ENCODE measurements at places on chromosomes 1 and 21.

DNA sequence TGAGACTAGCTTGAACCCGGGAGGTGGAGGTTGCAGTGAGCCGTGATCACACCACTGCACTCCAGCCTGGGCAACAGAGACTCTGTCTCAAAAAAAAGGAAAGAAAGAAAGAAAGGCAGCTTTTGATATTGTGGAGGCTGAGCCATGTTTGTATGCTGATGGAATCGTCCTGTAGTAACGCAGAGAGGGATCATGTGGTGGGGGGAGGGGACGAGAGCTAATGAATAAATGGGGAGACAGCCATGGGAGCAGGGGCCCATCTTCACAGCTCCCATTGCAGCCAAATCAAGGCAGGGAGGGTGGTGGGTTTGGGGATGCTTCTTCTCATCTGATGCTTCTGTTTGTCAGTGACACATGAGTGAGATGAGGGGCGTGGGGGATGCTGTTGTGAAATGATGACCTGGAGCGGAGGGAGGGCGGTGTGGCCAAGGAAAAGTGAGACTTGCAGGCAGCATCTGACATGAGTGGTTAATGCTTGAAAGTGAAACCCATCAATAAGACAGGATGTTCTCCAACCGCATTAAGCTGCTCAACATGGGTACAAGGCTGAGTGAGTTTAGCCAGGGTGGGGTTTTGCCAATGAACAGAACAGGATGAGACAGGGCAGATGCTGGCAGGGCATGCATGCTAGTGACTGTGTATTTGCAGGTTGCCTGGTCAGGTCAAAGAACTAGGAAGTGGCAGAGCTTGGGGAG lies 16.7 kb downstream of the SPATA21 start:
- DNase-seq, result peak; percentile 17

DNA sequence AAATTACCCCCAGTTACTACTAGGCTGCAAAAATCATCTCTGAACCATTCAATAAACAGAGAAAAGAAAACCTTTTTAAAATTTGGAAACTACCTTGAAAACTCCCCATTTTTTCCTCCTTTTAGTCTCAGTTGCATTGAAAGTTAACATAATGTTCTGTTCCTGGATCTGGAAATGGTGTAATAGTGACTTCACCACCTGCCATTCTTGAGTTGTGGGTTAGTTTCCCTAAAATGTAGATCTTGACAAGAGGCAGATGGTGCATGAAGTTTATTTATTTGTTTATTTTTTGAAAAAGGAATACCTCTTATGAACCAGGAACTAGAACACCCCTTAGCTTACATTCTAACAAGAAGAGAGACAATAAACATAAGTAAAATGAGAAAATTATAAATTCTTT lies 72.8 kb downstream of the ATF6 start:
- DNase-seq, result no peak

DNA sequence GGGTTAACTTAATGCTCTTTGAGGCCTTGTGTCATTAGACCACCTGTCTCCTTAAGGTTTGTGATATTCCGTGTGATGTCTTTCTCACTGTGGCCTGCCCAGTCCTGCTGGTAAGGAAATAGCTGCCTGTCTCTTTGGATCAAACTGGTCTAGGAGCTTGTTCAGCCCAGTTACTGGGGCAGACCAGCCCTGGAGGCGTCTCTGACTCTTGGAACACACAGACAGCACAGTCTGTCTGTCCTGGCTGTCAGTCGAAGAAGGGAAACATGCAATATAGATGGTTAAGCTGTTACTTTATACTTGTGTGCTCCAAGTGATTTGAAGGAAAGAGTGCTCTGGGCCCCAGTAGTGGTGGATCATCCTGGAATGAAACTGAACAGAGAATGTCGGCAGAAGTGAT lies 20.4 kb downstream of the PBX1 start:
- DNase-seq, result no peak

GRCh38 chr1:166080277-166080966 lies 86.4 kb downstream of the FAM78B start:
- DNase-seq, result no peak

DNA sequence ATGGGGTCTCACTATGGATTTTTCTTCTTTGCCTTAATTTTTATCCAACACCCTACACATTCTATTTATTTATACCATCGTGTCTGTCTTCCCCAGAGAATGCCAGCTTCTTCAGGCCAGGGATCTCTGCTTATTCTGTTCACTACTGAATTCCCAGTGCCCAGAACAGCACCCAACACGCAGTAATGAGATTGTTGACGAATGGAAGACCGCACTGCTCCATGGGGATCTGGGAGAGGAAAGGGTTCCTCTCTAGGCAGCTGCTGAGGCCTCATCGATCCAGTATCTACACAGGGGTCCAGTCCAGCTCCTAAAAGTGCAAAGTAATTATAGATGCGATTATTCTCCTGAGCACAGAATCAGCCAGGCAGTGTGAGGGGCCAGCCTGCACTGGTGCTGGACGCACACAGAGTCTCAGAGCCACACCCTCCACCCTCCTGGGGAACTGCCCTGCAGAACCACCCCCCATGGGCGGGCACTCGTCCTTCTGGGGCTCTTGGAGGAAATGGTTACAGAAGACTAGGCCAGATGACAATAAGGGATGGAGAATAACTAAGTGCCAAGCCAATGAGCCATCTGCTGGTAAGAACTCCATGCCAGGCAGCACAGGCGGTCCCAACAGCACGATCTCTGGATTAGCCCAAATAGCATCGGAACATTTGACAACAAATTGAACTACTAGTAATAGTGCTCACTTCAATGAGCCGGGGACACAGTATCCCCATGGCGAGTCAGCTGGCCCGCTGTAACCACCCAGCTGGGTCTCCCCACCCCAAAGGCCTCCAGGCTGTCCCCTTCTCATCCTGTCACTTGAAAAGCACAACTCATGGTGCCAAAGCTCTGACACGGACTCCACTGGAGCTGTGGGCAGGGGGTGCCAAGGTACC lies 1.7 kb upstream of the PDE9A start:
- DNase-seq, result no peak

- DNase-seq, result no peak
Observed at GRCh38 chr1:90621986-90622385, 95.1 kb downstream of the BARHL2 start.

DNA sequence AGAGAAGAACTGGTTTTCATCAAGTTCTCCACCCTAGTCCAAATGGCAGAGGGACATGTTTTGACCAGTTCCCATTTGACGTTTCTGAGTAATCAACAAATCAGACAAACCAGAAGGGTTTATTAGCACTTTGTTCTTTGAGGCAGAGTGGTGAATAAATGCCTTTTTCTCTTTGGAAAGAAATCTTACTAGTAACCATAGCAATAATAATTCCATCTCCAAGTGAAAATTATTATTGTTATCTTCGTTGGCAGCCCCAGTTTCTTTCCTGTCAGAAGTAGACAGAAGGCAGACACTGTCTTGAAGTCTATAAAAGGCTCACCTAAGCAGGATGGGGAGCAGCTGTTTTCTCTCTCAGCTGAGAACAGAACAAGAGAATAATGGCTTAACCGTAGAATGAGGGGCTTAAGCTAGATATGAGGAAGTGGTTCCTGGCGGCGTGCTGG lies 391.6 kb downstream of the PBX1 start:
- no peak for DNase-seq

GRCh38 chr1:218661411-218661810 lies 316.3 kb downstream of the TGFB2 start:
- DNase-seq, result no peak

DNA sequence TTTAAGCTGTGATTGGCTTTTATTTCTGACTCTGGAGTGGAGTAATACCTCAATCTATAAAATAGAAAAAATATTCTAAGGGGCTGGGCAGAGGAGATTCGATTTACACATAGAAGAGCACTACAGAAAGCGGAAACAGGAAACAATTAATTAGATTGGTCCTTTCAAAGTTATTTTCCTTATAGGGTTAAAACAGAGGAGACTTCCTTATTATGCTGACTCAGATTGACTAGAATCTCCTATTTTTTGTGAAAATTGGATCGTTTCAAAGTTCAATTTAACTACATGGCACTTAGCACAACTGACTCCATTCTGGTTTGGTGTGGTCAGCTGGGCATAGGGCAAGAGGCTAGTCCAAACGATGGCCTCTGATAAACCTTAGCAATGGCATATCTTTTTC lies 48.3 kb upstream of the NCAM2 start:
- no peak for DNase-seq

DNA sequence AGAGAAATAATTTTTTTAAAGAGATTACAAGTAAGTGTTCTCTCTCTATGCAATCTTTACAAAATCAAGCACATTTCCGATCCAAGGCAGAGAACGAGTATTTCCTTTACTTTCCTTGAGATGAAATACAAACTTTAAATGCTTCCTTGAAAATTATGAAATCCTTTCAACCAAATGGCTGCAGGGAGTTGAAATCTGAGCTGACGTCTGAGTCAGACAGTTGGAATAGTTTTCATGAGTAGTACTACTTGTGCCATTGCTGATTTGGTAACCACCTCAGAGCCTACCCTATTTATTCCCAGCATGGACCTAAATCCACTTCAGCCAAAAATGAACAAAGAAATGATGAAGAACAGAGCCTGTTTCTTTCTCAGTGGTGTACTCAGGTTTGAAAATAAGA lies 183.6 kb downstream of the GIPC2 start:
- DNase-seq, result no peak

DNA sequence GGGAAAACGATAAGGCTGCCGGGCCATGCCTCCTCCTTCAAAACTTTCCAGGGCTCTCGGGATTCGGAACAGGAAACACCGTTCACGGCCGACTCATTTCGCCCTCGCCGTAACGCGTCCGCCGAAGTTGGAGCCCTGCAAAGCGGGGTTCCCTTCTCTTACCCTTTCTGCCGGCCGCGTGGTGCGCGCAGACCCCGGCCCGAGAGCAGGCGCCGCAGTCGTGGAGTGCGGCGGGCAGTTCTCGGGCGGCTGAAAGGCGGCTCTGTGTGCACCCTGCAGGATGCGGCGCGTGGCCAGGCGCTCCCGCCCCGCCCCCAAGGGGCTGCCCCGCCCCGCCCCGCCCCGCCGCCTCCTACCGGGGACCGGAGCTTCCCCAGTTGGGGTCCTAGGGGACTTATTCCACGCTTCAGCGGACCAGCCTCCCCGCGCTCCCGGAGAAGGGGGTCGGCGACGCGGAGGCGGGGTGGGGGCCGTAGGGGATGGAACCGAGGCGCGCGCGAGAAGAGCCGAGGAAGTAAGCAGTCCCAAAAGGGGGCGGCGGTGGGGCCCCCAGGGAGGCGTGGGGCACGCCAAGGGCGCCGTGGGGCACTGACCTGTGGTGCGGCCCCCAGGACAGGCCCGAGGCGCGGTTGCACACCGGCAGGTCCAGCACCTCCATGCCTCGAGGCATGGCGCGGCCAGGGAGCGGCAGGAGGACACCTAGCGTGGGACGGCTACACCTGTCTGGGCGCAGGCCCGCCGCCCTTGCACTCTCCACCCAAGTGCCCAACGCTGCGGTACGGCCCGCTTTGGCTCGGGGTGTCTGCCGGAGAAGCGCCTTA lies at the start of gene MCOLN2:
Gene MCOLN2, minus strand, starts transcription at position 268 of the 821 bp plus-strand sequence. Its CDS starts 241 bp downstream, at position 27.
- DNase-seq, result peak; percentile 36

- DNase-seq, result no peak
Observed at GRCh38 chr1:39675220-39675619, 3.3 kb upstream of the NT5C1A start.

- no peak for DNase-seq
Observed at GRCh38 chr1:1092894-1093609, 18.9 kb upstream of the RNF223 start.

- DNase-seq, result peak; percentile 35
Observed at GRCh38 chr1:20212685-20213331, 26.5 kb upstream of the PLA2G2C start.

- DNase-seq, result no peak
Observed at GRCh38 chr1:96076589-96076988, 645.0 kb upstream of the PTBP2 start.

- DNase-seq, result no peak
Observed at GRCh38 chr1:100443811-100444571, 91.7 kb downstream of the CDC14A start.

DNA sequence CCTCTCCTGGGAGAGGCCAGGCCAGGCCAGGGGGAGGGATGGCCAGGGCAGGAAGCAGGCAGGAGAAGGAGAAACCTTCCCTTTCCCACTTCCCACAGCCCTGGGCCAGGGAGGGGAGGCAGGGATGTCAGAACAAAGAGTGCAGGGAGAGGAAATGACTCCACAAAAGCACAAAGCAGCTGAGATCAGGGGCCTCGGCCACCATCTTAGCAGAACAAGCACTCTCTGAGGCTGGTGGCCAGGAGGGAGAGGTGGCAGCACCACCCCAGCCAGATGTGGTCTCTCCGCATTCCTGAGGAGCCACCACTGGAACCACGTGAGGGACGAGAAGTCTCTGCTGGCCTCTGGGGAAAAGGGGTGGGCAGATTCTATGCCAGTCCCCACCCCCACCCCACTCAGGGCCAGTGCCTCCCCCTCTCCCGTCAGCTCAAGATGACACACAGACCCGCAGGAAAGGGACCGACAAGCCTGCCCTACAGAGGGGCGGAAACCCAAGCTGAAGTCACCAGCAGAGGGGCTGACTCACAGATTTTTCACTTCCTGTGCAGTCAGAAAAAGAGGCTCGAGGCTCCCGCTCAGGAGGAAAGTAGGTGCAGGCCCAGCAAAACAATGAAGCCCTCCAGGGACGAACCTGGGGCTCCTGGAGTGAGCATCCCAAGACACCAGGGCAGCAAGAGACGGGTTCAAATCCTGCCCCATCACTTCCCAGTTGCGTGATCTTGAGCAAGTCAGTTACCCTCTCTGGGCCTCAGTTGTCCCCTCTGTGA lies 24.1 kb upstream of the ALDH4A1 start:
- peak; percentile 62 for DNase-seq

DNA sequence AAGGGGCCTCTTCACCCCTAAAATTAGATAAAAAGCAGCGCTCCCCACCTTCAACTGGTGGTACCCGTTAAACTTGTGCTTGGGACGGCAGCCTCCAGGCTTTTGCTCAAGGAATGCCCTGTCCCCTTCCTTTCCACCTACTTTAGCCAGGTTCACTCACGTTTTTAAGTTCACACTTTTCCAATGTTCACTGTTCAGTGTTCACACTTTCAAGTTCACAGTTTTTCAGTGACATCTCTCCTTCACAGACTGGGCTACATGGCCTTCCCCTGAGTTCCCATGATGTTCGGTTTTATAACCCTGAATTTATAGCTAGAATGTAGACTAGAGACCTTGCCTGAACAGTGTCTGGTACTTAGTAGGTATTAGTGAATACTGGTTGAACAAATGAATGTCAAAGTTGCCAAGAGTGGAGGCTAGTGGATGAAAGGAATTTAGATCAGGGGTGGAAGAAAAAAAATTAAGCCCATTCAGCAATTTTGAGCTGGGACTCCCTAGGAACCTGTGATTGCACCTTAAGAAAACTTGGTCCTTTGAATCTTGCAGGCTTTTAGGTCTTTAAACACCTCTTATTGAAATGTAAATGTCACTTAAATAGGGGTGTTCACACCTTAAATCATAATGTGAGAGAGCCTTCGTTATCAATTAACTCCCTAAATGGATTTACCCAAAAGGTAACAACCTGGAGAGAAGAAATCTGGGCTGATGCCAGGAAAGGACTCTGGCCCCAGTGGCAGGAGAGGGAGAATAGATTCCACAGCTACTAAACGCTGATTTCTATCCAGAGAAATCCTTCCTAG lies 12.3 kb downstream of the BTG2 start:
- no peak for DNase-seq

Data from activated CD8-positive, alpha-beta memory T cell treated with anti-CD3 and anti-CD28 coated beads for 1 hour (primary cell).